Activated CD4-positive, alpha-beta T cell treated with anti-CD3 and anti-CD28 coated beads for 1 hour (primary cell): ENCODE measurements at places on chromosomes 4 and X.

DNA sequence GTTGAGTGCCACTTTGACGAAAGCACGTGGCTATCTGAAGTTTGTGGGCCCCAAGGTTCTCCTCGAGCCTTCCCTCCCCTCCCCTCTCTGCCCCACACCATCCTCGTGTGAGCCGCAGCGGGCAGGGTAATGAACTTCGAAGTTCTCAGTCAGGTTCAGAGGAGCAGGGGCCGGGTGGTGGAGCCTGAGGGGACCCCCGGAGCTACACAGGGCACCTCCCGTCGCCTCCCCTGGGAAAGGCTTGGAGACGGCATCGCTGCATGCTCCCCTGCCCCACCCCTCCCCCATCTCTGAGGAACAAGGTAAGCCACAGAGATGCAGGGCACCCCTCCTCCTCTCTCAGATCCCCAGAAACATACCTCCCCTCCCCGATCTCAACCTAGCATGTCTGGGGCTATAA lies 2.8 kb upstream of the NKX1-1 start:
- no peak for DNase-seq

GRCh38 chrX:10233173-10233572 lies 76.4 kb downstream of the CLCN4 start:
- DNase-seq = no peak

DNA sequence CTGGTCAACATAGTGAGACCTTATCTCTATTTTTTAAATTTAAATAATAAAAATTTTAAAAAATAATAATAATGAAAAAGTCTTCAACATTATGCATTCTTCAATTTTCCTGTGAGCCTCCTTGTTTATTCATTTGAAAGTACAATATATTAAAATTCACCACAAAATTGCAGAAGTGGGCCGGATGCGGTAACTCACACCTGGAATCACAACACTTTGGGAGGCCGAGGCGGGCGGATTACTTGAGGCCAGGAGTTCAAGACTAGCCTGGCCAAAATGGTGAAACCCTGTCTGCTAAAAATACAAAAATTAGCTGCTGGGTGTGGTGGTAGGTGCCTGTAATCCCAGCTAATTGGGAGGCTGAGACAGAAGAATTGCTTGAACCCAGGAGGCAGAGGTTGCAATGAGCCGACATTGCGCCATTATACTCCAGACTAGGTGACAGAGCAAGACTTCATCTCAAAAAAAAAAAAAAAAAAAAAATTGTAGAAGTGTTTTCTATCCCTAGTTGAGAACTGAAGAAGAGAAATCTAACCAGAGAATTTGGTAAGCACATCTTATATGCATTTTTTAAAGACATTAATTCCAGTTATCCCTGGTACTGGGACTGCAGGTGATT lies 56.9 kb downstream of the RBM47 start:
- DNase-seq = no peak

DNA sequence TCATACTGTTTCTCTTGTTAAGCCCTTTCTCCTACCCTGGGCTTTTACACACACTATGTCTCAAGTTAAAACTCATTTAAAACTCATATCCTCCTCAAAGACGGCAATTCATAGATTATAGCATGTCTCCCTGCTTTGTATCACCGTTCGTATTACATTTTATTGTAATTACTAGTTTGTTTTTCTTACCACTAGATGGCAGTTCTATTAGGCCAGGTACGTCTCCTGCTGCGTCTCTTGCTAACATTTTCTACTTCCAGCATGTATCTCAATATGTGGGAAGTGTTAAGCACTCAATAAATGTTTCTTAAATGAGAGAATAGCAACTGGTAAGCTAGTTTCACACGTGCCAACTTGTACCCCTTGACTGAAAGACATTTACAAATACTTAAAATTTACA lies 450.3 kb upstream of the PCDH7 start:
- no peak for DNase-seq

GRCh38 chrX:33133320-33133719 lies 78.0 kb downstream of the DMD start:
- DNase-seq = no peak

- DNase-seq = no peak
Observed at GRCh38 chr4:129358571-129358970, 262.6 kb downstream of the C4orf33 start.

- no peak for DNase-seq
Observed at GRCh38 chrX:39170464-39170863, 369.2 kb downstream of the MID1IP1 start.

DNA sequence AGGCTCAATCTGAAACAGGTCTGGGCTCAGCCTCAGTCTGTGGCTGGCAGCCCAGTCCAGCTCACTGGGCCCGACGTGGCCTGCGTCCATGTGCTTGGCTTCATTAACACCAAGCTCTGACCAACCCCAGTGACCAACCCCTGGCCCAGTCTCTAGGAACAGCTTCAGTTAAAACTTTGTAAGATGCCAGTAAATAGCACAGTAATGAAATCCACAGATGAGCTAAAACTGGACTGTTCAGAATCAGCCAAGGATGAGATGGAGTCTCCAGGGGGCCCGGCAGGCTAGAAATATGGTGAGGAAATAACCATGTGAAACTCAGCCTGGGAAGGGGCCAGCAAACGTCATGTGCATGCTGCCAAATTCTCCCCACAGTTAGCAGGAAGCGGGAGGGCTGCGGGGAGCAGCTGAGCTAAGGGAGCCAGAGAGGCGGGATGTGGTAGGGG lies 37.1 kb upstream of the XPNPEP2 start:
- DNase-seq = no peak

DNA sequence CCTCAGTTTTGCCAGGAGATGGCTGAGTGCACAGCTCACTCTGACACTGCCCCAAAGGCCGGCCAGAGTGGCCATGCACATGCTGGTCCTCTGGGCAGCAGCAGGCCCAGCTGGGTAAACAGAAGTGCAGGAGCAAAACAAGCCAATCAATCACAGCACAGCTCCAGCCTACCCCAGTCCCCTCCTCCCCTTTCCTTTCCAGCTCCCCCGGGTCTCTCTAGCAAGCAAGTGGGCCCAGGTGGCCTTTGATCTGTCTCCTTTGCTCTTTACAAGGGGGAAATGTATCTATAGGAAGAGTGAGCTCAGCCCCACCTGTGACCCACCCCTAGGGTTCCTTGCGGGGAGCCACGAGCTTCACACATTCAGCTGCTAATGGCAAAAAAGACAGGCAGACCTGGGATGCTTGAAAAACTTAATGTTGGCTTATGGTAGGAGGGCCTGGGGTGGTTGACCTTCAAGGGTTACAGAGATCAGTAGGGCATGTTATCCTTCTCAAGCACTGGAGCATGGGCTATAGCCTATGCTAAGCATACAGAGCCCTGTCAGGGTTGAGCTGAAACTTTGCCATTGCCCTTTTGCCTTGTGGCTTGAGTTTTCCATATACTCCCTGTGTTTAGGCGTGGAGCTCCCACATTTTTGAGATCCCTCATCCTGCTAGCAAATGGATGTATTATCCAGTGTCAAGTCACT lies 57.8 kb upstream of the PLAC1 start:
- DNase-seq = no peak

- DNase-seq = no peak
Observed at GRCh38 chr4:122798101-122798500, 28.5 kb upstream of the FGF2 start.

DNA sequence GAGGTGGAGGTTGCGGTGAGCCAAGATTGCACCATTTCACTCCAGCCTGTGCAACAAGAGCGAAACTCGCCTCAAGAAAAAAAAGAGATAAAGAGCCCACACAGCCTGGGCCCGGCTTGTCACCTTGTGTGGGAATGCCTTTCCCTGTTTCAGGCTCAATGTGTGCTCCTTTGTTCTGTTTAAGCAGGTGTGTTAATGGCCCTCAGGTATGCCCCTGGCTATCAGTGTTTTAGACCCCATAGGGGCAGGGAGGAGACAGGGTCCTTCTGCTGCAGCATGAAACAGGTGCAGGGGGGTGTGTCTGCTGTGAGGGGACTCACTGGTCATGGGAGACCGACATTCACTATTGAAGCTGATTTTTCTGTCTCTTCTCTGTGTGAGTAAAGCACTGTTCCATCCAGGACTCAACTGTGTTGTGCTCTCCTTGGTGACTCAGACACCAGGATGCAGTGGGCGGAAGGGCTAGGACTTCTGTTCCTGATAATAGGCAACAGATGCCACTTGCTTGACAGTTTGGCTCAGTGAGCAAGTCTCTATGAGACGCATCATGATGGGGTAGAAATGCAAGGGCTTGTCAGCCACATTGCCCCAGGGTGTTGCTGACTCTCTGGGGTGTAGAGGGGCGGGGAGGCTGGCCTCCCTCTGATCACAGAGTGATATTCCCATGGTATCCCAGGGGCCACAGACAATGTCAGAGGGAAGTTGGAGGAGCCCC lies 15.6 kb upstream of the LAP3 start:
- no peak for DNase-seq
